RKO (cell line): ENCODE measurements at places on chromosomes 11 and 22.

DNA sequence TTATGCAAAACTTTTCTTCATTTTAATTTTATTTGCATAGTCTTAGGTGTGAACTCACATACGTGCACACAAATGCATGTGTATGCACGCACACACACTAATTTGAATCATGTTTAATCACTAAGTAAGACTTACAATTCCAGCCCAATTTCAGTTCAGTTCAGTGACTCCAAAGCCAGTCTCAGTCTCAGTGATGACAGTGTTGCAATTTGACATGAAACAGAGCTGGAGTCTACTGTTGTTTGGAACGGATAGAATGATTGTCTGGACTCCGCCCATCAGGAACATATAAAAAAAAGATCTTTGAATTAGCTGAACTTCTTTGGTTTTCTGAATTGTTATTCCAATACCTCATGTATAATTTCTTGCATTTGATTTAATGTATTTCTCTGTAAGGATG is 14.9 kb upstream of the OR51S1 start:
- no peak for DNase-seq

- DNase-seq: no peak
Measured at GRCh38 chr11:20566591-20567434, 32.6 kb upstream of the SLC6A5 start.

GRCh38 chr11:63520606-63521170 is 14.8 kb downstream of the LGALS12 start:
- no peak for DNase-seq

- DNase-seq: no peak
Measured at GRCh38 chr22:20033045-20033706, 12.3 kb downstream of the TANGO2 start.

DNA sequence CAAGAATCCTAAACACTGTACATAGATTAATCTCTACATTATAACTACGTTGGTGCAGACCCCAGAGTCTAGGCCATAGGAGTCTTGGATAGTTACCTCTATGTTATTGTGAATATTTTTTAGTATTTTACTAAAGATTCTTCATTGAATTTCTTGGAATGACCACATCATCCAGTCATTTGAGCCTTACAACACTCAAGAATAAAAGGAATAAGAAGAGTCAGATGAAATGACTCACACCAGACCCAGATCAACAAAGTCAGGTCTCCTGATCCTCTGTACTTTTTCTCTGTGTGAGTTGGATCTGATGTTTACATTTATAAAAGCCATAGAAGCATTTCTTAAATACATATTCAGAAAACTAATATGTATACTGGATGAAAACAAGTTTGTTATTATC is 179.2 kb upstream of the ARHGAP20 start:
- DNase-seq: no peak

- DNase-seq: no peak
Measured at GRCh38 chr22:21444701-21445436, 22.3 kb upstream of the TMEM191C start.

- no peak for DNase-seq
Measured at GRCh38 chr11:59368238-59369022, 9.7 kb downstream of the OR5AN1 start.

GRCh38 chr11:47415949-47416472 is 7.6 kb downstream of the SLC39A13 start:
- DNase-seq: peak; percentile 51

- DNase-seq: no peak
Measured at GRCh38 chr22:49786976-49787706, 40.5 kb downstream of the BRD1 start.

DNA sequence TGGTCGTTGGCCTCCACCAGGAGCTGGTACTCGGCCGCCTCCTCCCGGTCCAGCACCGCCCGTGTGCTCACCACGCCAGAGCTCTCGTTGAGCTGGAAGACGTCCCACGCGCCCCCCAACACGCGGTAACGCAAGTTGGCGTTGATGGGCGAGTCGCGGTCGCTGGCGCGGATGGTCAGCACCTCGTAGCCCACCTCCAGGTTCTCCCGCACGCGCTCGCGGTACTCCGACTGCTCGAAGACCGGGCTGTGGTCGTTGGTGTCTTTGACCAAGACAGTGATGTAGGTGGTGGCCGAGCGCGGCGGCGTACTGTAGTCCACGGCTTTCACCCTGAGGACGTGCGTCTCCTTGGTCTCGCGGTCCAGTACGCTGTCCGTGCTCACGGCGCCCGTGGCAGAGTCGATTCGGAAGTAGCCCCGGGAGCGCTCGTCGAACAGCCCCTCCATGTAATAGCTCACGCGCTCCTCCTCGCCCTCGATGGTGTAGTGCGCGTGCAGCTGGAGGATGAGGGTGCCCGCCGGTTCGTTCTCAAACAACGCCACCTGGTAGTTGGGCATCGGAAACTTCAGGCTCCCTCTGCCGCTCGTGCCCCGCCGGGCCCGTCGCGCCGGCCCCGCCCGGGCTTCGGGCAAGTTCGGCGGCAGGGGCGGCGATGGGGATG is 1.4 kb downstream of the CELSR1 start:
- DNase-seq: no peak

GRCh38 chr11:77590194-77590782 is 535 bp downstream of the AQP11 start:
- peak; percentile 47 for DNase-seq

DNA sequence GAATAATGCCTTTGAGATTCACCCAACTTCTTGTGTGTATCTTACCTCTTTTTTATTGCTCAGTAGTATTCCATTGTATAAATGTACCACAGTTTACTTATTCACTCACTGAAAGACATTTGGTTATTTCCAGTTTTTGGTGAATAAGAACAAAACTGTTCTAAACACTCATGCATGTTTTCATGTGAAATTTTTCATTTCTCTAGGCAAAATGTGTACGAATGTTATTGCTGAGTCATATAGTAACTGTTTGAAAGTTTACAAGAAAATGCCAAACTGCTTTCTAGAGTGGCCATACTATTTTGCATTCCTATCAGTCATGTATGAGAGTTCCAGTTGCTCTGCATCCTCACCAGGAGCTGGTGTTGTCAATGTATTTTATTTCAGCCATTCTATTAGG is 8.8 kb upstream of the EMSY start:
- no peak for DNase-seq

GRCh38 chr11:78045851-78046485 is 17.7 kb upstream of the THRSP start:
- peak; percentile 69 for DNase-seq

GRCh38 chr11:63944987-63945386 is 6.2 kb downstream of the NAA40 start:
- DNase-seq: no peak

DNA sequence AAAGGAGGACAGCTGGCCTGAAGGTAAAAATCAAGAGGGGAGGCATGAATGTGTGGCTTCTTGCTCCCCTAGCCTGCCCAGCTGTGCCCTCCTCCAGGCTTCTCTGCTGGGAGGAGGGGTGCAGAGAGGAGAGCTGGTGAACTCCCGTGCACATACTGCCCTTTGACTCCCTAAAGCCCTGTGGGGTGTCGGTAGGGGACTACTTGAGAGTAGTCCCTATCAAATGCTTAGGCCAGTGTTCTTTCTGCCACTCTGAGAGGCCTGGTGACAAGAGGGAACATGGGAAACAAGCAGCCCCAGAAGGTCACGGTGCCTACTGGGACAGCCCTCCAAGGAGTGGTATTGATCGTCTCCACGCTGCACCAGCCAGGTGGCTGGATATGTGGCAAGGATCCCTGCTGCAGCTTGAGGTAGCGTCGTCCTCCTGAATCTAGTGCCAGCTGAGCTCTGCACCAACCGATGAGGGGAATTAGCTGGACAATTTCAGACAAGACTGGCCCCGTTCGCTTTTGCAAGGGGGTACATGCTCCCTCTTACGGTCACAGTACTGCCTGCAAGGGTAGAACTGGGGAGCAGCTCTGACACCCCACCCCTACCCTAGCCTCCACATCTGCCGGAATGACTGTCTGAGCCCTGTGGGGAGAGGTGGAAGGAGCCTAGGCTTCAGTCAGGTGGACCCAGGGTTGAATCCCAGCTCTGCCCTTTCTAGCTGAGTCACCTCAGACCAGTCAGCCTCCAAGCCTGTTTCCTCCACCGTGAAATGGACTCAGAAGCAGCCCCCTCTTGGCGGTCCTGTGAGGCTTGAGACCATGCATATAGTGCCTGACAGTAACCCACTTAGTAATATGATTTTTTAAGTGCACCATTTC is 17.1 kb upstream of the C11orf96 start:
- DNase-seq: no peak

DNA sequence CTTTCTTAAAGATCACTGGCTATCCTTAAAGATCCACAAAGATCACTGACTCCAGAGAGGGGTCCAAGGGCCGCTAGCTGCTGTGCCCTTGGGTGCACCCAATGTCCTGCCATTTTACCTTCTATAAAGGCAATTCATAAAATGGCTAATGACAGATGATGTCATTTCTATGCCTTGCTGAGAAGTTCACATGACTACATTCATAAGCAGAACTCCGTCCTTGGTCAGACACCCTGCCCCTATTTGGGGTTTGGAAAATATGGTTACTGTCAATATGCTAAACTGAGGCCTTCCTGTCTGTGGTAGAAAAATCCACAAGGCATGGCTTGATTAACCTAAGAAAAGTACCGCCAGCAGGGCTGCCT is 60.9 kb upstream of the BMAL1 start:
- DNase-seq: no peak

- peak; percentile 36 for DNase-seq
Measured at GRCh38 chr11:93573184-93573583, 30.0 kb upstream of the SMCO4 start.

GRCh38 chr11:12213883-12214282 is 103.5 kb downstream of the MICAL2 start:
- no peak for DNase-seq

GRCh38 chr11:92633820-92634219 is 335.6 kb upstream of the MTNR1B start:
- no peak for DNase-seq

GRCh38 chr11:124277207-124277606 is 21.0 kb downstream of the OR8G5 start:
- DNase-seq: no peak

- DNase-seq: no peak
Measured at GRCh38 chr11:118536726-118537125, 5.7 kb downstream of the TMEM25 start.

GRCh38 chr22:20990184-20991180 is 8.4 kb downstream of the LZTR1 start:
- DNase-seq: no peak

DNA sequence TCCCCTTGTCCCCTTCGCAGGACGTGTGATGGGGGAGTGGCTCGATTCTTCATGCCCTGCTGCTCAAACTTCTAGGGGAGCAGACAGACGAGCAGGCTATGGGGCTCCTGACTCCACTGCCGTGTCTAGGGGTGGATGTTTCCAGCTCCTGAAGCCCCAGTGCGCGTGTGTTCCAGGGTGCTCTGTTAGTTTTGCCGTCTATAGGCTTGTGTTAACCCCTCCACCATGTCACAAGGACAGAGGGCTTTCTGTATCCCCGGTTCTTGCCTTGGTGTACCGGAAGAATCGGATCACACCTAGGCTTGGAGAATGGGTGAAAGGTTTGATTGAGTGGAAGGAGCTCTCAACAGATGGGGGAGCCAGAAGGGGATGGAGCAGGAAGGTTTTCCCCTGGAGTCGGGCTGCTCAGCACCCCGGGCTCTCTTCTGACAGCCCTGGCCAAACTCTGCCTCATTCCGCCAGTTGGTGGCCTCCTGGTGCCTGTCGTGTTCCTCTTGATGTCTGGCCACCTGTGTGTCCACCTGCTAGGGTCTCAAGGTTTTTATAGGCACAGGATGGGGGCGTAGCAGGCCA is 810.7 kb downstream of the BRD1 start:
- no peak for DNase-seq

DNA sequence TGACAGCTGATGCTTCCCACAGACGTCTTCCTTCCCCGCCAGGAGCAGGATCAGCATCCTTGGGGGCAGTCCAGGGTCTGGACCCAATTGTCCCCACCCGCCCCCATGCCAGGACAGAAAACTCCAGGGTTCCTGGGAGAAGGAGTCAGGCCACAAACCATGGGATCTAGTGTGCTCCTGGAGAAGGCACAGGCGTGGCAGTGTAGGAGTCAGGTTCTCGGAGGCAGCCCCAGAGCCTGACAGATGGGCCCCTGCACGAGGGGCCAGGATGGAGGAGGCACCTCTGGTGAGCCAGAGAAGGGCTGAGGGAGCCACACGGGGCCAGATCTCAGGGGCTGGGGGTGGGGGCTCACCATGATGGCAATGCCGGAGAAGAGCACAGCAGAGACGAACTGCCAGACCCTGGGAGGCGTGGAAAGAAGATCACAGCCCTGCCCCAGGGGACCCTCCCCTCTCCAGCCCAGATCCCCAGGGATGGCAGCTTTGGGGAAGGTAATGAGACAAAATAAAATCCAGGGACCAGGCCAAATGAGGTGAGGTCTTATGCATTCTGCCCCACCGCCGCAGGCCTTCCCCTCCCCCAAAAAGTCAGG is 13.6 kb downstream of the TP53I11 start:
- no peak for DNase-seq

GRCh38 chr11:109821511-109821910 is 271.7 kb upstream of the ZC3H12C start:
- DNase-seq: no peak

DNA sequence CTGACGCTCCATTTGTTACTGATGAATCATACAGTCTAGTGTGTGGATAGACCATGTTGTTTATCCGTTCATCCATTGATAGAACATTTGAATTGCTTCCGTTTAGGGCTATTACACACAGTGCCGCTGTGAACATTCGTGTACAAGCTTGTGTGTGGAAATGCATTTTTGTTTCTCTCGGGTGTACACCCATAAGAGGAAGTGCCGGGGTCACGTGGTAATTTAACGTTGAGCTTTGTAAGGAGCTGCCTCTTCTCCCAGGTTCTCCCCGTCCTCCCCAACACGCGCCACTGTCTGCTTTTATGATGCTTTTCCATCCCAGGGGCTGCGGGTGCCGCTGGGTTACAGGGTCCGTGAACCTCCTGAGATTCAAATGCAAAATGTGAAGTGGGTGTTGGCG is 142.3 kb downstream of the IGLL1 start:
- no peak for DNase-seq

GRCh38 chr22:44671742-44672141 is 30.3 kb upstream of the PRR5 start:
- DNase-seq: peak; percentile 46

DNA sequence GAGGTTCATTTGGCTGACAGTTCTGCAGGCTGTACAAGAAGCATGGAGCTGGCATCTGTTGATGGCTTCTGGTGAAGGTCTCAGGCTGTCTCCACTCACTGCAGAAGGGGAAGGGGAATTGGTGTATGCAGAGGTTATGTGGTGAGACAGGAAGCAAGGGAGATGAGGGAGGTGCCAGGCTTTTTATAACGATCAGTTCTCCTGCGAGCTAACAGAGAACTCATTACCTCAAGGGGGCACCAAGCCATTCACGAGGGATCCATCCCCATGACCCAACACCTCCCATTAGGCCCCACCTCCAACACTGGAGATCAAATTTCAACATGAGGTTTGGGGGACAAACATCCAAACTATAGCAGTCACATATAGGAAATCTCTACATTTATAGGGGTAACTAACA is 38.7 kb upstream of the E2F8 start:
- no peak for DNase-seq

- DNase-seq: no peak
Measured at GRCh38 chr11:114713756-114714155, 35.4 kb downstream of the NXPE2 start.
